ENCODE measurements at places on chromosomes 5 and 9.

DNA sequence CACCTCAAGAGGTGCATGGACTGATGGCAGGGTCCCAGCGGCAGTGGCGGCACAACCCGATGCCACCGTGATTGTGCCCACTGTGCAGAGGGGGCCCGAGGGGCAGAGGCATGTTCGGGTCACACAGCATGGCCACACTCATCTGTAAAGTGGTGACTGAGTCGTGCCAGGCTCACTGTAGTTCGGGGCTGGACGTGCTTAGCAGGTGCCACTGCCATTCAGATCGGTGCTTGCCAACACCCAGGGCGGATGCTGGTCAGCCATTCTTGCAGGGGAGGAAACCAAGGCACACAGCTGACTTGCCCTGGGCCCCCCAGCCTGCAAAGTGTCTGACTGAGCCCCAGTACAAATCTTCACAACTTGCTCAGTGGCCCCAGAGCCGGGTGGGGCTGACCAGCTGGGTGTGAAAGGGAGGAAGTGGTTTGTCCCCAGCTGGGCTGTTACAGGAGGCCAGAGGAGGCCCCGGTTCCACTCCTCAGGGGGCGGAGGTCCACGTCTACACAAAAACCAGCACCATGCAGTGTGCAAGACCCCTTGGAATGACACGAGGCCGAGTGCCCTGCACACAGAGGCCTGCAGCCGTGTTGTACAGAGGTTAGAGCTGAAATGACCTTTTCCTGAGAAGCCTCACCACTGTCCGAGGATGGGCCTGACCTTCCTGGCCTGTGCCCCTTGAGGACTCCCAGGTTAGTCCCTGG is 17.9 kb downstream of the FGD3 start:
- DNase-seq: no peak

DNA sequence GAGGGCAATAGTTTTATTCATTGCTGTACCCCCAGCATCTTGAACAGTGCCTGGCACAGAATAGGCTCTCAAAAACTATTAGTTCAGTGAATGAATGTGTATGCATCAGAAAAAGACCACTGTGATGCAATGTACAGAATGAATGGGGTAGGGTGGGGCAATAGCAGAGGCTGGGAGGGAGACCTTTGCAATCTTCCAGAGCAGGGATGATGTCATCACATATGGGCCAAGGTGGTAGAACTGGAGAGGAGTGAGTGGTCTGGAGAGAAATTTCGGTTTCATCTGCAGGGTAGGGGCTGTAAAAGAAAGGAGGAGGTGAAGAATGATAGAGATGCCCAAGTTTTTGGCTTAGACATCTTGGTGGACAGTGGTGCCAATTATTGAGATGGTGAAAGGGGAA is 23.4 kb upstream of the ARAP3 start:
- DNase-seq: no peak

- no peak for DNase-seq
These were observed 181.7 kb downstream of the GOLPH3 start for GRCh38 chr5:31992377-31992776.

GRCh38 chr5:135243556-135244285 is 155.3 kb downstream of the MACROH2A1 start:
- peak; percentile 87 for DNase-seq

- DNase-seq: no peak
These were observed 96.4 kb downstream of the PSAT1 start for GRCh38 chr9:78393340-78393739.

GRCh38 chr5:1763960-1764605 is 35.6 kb downstream of the MRPL36 start:
- DNase-seq: peak; percentile 14

- peak; percentile 76 for DNase-seq
These were observed 18.7 kb upstream of the PTPDC1 start for GRCh38 chr9:94065535-94065961.

- DNase-seq: no peak
These were observed 122.9 kb upstream of the GRAMD2B start for GRCh38 chr5:126300293-126300692.

GRCh38 chr5:13930541-13931171 is 13.8 kb downstream of the DNAH5 start:
- no peak for DNase-seq

DNA sequence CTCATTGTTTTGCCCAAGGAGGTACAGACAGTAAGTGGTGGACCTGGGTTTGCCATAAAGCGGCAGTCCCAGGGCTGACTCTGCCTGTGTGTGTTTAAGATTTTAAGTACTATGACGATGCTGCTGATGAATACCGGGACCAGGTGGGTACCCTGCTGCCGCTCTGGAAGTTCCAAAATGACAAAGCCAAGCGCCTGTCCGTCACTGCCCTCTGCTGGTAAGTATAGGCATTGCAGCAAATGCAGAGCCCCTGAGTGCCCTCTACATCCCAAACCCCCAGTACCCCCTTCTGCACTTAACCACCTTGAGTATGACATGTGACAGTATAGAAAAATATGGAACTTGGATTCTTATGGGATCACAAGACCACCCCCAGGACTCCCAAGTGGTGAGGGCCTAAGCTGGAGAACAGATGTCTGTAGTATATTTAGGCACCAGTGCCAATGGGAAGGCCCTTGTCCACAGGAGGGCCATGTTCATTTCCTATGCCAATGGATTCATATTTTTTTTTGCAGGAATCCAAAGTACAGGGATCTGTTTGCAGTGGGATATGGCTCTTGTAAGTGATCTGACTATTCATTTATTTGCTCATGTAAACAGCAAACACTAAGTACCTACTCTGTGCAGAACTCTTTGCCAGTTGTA is 22.0 kb downstream of the ENHO start:
- peak; percentile 62 for DNase-seq

GRCh38 chr5:43154469-43154868 is 33.8 kb downstream of the ZNF131 start:
- DNase-seq: no peak

- peak; percentile 43 for DNase-seq
These were observed 100.3 kb downstream of the PJA2 start for GRCh38 chr5:109309326-109310063.

DNA sequence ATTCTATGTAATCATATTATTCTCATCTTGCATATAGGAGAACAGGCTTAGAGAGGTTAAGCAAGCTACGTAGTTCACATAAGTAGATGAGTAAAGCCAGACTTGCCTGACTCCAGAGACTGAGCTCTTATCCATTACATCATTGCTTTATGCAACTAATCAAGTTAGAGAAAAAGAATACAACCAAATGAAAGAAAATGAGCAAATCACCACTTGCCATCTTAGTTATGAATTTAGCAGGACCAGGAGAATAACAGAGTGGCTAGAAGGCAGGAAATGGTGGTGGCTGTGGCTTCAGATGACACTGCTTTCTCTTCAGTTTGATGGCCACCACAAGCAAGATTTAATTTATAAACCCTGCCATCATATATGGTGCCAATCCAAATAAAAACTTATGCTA is 26.6 kb downstream of the POC5 start:
- DNase-seq: no peak

DNA sequence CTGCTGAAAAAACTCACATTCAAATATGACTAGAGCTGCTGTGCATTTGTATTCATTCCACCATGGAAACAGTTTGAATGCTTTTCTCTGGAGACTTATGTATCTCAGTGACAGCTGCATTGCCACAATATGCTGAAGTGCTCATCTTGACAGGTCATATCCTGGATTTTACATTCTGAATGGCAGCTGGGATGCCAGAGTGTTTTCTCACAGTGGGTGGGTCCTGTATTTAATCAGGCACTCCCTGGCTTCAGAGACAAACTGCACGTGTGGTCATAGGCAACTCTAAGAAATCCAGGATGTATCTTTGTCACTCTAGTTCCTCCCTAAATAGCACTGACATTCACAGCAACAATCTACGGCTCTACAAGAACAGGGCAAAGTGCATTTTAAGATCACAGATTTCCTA is 75.6 kb downstream of the ST8SIA4 start:
- DNase-seq: peak; percentile 62

DNA sequence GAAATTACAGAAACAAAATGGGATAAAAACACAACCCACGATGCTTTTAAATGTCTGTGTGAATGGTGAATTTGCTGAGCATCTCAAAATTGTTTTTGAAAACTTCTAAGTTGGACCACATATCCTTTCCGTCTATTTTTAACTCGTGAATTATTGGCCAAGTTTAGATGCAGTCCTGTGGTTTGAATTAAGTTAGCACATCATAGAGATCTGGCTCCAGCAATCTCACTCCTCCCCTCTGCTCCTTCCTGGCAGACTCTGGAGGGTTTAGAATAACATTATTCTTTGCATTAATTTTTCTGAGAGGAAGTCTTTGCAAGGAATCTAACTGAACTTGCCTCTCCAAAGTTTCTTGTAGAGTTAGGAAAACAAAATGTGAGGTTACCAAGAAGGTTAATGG is 14.5 kb upstream of the ANKRD55 start:
- peak; percentile 43 for DNase-seq

DNA sequence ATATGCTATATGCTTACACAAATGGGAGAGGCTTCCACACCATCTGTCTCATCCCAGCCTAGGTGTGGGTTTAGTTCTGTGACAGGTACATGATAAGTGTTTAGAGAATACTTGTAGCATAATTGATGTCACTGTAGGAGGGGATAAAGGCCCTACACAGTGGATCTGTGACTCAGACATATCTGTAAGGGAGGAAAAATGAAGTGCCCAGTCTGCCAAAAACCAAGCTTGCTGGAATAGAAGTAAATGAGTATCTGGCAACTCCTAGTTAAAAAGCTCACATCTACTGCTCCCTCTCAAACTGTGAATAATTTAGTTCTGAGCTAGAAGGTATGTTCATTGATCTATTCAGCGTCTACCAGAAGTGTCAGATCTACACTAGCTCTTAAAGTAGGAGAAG is 38.9 kb upstream of the FAM174A start:
- DNase-seq: no peak

DNA sequence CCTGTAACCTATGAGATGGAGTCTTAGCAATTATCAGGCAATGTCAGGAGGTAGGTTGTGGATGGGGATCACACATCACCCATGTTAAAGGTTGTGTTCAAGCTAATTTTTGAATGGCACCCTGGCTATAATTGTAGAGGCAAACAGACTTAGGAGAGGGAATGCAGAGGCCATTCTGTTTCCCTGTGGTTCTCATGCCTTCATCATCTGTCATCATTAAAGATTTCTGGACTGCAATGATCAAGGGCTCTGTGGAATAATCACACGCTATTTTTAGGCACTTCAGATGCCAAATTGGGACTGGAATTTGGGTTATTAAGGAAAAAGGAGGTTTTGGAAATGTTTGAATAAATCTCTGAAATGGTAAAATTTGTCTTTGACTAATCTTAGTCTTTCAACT is 1065.4 kb downstream of the TAF11L14 start:
- DNase-seq: no peak

GRCh38 chr5:99866740-99867139 is 668.4 kb upstream of the FAM174A start:
- no peak for DNase-seq

DNA sequence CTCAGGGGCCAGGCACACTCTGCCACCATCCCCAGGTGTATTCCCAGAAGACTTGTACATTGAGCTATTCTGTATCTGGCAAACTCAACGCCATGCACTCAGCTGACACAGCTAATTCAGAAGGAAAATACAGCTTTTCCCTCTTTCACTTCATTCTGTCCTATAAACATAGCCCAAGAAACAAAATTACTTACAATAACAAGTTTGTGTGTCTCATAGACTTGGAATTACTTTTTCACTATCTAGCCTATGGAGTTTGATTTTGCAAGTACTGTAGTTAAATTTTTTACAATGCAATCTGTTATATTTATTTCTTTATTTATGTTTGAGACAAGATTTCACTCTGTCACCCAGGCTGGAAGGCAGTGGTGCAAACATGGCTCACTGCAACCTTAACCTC is 125.1 kb upstream of the KLF9 start:
- no peak for DNase-seq

DNA sequence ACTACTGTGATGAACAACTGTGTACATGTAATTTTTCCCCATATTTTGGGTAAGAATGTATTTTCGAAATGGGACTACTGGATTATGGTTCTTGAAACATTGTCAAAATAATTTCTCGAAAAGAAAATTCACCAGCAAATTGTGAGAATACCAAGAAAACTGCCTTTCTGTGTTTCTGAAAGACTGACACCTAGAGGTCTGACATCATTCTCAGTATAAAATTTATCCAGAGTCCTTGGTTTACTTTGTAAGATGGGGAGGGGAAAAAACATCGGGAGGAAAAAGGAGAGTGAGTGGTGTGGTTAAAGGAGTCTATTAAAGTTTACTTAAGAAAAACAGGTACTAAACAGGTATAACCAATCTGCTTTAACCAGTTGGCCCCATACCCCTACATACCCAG is 149.2 kb downstream of the CEP120 start:
- DNase-seq: no peak

GRCh38 chr5:1155191-1156032 is 43.5 kb upstream of the SLC12A7 start:
- no peak for DNase-seq

- no peak for DNase-seq
These were observed 192.2 kb downstream of the TENT4A start for GRCh38 chr5:6905423-6905822.

- no peak for DNase-seq
These were observed 239.5 kb upstream of the SLC24A2 start for GRCh38 chr9:20028192-20028848.

DNA sequence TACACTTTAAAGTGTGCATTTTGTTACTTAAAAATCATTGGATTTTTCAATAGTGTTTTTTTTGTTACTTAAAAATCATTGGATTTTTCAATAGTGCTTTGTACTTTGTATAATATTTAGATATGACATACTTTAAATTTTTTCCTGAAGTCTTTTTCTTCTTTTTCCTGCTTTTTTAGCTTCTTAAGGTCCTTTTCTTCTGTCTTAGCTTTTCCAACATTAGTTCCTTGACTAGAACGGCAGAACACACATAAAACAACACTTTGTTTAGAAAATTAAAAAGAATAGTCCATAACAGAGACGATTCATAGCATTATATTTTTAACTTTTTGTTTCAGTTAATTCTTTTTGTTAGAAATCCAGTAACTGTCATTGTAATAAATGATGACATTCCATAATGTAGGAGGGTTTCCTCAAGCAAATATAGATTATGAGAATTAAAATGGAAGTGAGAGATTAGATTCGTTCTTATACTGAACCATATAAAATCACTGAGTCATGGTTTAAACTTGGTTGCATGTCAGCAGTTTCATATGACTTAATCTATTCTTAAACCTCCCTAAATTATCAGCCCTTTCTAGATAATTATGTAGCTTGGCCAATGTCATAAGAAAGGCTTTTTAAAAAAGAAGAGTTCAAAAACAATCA is 45.3 kb upstream of the RICTOR start:
- no peak for DNase-seq

- DNase-seq: no peak
These were observed 224.9 kb downstream of the EBF1 start for GRCh38 chr5:158874792-158875191.

- DNase-seq: no peak
These were observed 1.2 kb downstream of the SURF4 start for GRCh38 chr9:133374612-133375115.

- no peak for DNase-seq
These were observed 45.0 kb downstream of the PCDHGC5 start for GRCh38 chr5:141533897-141534296.
